Suppressor macrophage (primary cell): ENCODE measurements at places on chromosomes 5 and 9.

- no peak for DNase-seq
These were observed 52.1 kb downstream of the TLE1 start for GRCh38 chr9:81637276-81637675.

DNA sequence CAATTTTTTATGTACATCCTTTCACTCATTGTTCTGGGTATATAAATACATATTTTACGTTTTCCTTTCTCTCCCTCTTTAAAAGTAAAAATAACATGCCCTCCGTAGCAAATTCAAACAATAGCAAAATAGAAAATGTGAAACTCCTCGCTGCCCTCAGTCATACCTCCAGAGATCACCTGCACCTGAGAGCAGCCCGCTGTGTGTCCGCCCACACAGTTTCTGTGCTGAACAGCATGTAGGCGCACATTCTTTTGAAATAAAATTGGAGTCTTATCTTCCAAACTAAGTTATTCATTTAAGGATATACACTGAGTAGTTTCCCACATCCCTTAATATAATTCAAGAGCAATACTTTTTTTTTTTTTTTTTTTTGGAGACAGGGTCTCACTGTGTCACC is 255.7 kb downstream of the AOPEP start:
- no peak for DNase-seq

GRCh38 chr9:126745574-126746411 is 59.0 kb upstream of the ZBTB43 start:
- DNase-seq = peak; percentile 25

- DNase-seq = no peak
These were observed 612.0 kb upstream of the CLINT1 start for GRCh38 chr5:158470764-158471534.

- no peak for DNase-seq
These were observed 9.9 kb downstream of the REEP2 start for GRCh38 chr5:138448481-138449398.

GRCh38 chr9:111192650-111193049 is 137.4 kb downstream of the OR2K2 start:
- DNase-seq = no peak

DNA sequence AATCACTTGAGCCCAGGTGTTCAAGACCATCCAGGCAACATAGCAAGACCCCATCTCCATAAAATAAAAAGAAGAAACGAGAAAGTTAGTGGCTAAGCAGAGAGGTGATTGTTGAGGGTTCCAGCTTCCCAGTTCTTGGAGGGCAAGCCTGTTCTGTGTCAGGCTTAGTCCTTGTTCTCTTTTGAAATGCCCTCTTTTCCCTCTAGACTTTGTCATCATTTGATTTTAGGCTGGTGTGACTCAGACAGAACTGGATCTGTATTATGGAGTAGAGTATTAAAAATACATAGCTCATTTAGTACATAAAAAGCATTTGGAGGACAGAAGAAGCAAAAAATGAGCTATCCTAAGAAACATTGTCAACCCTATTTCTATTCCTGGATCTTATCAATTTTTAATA is 159.4 kb downstream of the CD180 start:
- no peak for DNase-seq

DNA sequence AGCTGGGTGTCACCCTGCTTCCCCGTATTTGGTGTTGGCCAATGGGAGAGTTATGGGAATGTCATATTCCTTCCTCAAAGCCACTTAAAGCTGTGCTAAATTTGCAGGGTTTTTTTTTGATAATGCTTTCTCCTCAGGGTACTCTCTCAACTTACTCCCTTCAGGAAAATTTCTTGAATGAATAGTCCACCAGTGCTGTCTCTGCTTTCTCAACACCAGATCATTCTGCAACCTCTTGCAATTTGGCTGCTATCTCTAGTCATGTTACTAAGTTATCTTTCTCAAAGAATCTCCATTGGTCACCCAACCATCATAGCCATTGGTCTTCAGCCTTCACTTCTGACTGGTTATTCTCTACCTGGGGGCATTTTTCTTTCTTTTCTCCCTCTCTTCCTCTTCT is 13.4 kb upstream of the TNFAIP8 start:
- DNase-seq = no peak

- peak; percentile 18 for DNase-seq
These were observed 43.4 kb upstream of the IL17B start for GRCh38 chr5:149422366-149423048.

GRCh38 chr9:8382266-8382665 is 582.7 kb upstream of the DMAC1 start:
- no peak for DNase-seq

DNA sequence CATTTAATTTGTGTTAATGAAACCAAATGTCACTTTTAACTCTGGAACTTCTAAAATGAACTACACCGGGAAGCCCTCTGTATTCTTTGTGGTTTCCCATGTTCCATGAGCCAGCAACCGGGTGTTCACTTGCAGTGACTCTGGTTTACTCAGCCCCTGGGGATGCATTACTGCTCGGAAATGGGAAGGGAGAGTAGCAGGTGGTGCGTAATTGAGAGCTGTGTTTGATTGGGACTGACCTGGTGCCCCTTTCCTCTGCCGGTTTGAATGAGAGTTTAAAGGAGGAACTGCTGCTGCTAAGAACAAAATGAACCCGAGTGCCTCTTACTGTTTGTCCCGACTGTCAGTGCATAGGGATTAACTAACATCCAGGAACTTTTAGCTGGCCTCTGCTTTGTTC is 100.1 kb upstream of the DHFR start:
- DNase-seq = peak; percentile 20

DNA sequence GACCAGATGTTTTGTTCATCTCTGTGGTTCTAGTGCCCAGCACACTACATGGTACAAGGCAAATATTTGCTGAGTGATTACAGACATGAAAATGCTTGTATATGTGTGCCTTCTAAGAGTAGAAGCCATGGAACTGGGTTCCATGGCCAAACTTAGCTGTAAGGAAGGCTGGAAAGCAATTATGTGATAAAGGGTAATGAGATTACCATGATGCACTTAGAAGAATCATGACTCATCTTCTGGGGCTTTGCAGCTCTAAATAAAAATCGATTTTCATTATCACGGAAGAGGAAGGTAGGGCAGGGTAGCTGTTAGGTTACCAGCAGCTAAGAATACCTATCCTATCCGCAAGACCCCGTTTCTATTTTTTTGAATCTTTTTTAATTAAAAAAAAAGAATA is 28.0 kb downstream of the RFK start:
- DNase-seq = no peak

DNA sequence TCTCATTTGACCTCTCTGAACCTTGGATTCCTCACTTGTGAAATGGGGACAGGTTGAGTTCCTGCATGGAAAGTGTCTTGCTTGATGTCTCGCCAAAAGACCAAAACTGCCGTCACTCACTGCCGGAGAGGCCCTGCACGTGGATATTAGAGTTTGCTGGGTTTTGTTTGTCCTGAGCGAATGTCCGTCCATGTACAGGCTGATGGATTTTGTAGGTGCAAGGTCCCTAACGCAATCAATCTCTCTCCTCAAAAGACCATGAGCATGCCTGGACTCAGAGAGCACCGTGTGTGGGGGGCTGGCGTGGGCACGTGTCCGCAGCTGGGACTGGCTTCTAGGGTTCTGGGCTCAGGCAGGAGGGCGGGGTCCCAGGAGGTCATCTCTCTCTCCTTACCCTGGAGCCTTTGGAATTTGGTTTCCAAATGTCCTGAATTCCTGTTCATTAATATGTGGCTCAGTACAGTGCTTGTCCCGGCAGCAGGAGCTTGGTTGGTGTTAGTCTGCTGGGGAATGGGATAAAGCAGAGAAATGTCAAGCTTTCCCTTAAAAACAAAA is 146.0 kb upstream of the IER5L start:
- no peak for DNase-seq

DNA sequence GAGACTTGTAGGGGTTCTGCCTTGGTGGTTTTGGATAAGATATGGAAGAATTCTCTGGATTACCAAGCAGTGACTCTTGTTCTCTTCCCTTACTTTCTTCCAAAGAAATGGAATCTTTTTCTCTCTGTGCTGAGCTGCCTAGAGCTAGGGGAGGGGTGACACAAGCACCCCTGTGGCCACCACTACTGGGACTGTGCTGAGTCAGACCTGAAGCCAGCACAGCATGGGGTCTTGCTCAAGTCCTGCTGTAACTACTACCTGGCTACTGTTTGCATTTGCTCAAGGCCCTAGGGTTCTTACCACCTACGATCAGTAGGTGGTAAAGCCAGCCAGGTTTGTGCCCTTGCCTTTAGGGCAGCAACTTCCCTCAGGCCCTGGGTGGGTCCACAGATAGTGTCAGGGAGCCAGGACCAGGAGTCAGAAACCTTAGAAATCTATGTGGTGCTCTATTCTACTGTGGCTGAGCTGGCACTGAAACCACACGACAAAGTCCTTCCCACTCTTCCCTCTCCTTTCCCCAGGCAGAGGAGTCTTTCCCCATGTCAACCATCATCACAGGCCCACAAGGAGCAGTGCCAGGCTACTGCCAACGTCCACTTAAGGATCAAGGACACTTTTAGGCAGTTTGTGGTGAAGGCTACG is 53.8 kb downstream of the SREK1 start:
- DNase-seq = no peak

GRCh38 chr5:10525124-10525495 is 38.8 kb upstream of the ANKRD33B start:
- no peak for DNase-seq

DNA sequence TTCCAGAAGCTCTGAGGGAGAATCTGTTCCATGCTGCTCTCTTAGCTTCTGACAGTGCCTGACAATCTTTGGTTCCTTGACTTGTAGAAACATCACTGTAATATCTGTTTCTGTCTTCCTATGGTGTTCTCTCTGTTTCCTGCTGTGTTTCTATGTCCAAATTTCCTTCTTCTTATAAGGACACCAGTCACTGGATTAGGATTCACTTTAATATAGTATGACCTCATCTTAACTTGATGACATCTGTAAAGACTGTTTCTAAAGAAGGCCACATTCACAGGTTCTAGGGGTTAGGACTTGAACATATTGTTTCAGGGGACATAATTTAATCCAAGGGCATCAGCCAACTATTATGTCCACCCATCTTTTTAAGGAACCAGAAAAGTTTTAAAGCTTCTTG is 265.6 kb downstream of the ZSWIM6 start:
- DNase-seq = no peak

DNA sequence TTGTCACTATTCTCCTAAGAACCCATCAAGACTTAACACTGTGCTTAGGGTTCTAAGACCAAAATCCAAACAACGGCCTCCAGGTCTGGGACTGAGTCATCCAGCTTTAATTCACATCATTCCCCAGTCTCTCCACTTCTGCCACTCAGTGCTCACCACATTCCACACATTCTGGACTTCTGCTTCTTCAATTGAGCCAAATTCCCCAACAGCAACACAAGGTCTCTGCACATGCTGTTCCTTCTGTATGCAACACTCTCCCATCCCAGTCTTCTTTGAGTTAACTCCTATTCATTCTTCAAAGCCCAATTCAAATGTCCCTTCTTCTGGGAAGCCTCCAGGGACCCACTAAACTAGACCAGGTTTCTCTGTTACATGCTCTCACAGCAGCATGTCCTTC is 97.8 kb downstream of the GPR21 start:
- no peak for DNase-seq

DNA sequence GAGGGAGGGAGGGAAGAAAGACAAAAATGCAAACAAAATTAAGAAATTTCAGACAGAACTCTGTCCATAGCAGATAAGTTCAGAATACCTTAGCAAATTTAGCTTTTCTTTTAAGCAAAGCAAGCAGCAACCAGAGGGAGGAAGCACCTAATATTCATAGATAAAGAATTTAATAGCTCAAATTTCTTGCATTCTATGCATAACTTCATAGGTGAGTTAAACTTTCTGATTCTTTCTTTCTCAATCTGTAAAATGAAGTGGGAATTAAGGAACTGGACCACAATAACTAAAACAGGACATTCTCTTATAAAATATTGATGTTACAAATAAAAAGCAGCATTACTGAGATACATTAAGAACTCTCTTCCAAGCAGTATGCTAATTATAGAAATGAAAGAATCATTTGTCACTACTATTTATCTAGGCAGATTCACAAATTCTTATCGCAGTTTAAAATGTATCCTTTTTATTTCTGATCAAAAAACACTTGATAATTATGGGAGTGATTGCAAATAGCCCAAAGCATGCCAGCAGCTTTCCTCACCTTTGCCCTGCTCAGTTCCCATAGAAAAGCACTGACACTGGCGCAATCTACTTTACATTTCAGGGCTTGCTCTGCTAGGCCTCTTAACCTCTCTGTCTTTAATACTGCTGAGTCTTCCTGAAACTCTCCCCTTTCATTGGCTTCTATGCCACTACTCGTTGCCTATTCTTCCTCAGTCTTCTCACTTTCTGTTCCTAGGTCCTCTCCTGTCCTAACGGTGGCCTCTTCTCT is 341.8 kb downstream of the PIK3R1 start:
- DNase-seq = no peak

- DNase-seq = peak; percentile 26
These were observed 24.3 kb upstream of the POMT1 start for GRCh38 chr9:131478421-131478868.

DNA sequence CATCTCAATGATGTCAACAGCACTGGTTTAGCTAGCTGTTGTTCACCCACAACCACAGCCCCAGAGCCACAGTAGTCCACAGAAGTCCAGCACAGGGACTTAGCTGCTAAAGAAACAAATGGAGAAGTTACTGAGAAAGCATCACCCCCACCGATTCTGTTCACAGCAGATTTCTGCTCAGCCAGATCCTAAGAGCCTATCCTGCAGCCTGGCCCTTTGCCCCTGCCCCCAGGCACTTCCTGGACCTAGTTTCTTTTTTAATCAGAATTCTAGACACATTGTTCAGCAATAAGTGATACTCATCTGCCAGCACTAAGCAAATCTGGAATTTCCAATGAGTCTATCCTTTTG is 7.4 kb downstream of the B4GALT1 start:
- peak; percentile 98 for DNase-seq

DNA sequence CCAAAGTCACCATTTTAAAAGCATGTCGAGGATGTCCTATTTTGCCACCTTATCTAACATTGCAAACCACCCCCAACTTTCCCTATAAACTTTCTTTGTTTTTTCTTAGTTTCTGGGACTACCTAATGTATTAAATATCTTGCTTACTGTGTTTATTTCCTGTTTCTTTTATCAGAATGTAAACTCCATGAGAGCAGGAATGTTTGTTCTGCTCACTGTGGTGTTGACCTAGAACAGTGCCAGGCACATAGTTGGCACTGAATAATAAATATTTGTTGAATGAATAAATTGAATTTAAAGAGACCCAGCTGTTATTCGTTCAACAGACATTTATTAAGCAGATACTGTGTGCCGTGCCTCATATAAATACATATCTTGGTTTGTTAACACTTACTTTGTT is 35.2 kb downstream of the MACIR start:
- no peak for DNase-seq

DNA sequence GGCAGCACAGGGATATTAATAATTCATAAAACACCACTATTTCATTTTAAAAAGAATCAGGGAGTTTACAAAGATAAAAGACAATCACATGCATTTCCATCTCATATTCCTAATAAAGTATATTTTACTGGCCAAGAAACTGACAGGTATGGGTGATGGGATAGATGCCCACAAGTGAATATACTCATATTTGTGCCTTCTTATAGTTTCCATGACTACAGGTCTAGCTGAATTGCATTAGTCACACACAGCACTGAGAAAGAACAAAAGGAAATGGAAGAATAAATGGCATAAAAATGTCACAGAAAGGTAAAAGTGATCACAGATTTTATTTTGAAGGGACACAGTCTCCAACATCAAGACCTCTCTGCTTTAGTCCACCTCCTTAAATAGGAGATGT is 193.5 kb downstream of the PLK2 start:
- DNase-seq = no peak

- no peak for DNase-seq
These were observed 505.4 kb downstream of the EFNA5 start for GRCh38 chr5:107165296-107165695.

GRCh38 chr5:167049043-167049663 is 1242.3 kb upstream of the WWC1 start:
- peak; percentile 53 for DNase-seq

- DNase-seq = no peak
These were observed 974.2 kb upstream of the CDH9 start for GRCh38 chr5:28012538-28012937.
